Retina (tissue), 1 donor: ENCODE measurements at places on chromosomes 16 and 17.

DNA sequence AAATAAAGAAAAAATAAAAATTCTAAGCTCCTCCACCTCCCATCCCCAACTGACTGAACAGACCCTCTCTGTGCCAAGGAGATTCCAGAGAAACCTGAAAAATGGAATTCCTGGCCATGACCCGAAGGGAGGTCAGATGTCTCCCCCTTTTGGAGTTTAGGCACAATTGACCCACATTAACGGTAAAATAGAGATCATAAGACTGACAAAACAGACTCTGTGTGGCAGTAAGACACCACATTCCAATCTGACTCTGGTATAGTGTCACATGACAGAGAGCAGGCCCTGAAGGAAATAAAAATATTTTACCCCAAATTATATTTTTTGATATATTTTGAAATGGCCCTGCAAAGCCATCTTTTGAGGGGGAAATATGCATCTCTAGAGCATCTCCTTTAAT lies 115.1 kb upstream of the ZKSCAN2 start:
- DNase-seq: no peak

DNA sequence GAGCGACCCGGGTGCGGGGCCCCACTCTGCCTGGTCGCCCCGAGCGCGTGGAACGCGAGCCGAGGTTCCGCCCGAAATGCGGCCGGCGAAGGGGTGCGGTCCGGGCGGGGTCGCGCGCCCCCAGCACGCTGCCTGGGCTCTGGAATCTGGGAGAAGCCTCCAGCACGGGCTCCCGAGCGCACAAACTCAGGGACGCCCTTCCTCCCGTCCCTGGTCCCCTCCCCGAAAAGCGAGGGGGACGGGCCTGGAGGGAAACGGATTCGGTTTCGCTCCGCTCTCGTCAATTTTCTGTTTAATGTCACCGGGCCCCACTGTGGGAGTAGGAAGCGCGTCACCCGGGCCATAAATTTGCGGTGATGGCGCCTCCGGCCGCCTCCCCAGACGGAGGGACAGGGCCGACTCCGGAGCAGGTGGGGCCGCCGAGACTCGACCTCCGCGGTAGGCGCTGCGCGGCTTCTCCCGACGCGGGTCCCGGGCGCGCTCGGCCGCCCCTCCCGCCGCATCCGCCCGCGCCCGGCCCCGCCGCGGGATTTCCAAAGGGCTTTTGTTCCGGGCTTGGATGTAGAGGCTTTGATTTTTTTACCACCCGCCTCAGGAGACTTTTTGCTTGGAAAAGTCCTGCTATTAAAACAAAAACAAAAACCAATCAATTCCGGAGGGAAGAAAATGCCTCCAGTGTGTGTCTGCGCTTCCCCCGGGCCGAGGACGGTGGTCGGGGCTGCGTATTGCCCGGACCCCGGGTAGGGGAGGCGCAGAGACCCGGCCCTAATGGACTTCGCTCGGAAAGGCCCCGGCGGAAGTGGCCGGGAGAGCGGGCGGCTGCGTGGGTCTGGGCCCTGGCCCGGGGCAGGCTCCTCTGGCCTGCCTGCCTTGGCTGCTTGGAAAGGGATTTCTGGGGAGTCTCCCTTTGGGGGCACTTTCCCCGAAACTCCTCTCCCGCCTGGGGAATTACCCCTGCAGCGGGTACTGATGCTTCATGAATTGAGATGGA lies 7.9 kb upstream of the BAHCC1 start:
- DNase-seq: peak; percentile 81

DNA sequence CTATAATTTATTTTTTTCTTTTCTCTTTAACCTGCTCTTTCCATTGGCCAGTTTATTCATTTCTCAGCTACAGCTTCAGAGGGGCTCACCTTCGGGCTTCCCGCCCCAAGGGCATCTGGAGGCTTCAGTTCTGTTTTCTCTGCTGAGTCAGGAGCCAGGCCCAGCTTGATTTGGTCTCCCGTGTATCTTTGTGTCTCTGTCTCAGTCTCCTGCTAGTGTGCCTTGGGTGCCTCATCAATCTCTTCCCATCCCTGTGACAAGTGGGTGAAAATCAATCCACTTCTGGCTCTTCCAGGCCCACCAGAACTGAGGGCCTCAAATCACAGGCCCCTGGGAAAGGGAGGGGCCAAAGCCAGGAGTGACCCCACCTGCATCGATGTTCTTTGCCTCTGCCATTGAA lies 72.1 kb downstream of the CCDC182 start:
- DNase-seq: no peak

- DNase-seq: no peak
Measured at GRCh38 chr17:43552229-43552837, 6.2 kb upstream of the ETV4 start.

DNA sequence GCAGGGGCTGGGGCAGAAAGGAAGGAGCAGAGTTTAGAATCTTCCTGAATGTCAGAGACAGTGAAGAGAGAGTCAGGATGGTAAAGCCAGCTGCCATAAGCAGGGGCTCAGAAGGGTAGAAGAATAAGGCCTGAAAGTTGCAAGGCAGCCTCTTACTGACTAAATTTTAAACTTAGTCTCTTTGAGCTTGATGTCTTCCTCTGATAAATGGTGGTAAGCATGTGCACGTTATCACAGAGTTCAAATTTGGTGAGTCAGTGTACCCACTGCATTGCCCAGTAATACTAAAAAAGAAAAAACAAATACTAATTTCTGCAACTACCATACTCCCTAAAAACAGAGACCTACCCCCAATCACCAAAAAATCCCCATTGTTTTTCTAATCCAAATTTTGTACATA lies 45.2 kb downstream of the SIAH1 start:
- no peak for DNase-seq

DNA sequence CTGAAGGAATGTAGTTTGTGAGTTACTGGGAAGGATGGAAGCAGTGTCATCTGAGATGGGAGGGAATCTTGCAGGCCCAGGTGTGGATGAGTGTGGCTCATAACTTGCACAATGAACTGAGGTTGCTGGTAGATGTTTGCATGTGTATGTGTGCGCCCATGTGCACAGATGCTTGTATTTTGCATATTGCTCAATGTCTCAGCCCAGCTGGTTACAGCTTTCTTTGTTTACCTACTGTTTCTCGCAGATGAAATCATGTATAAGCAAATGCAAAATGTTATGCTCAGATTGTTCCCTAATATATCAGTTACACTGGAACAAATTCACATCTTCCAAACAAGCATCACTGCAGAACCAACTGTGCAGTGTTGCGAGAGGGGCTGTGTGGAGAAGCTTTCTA lies 452.2 kb upstream of the EEF2KMT start:
- no peak for DNase-seq

DNA sequence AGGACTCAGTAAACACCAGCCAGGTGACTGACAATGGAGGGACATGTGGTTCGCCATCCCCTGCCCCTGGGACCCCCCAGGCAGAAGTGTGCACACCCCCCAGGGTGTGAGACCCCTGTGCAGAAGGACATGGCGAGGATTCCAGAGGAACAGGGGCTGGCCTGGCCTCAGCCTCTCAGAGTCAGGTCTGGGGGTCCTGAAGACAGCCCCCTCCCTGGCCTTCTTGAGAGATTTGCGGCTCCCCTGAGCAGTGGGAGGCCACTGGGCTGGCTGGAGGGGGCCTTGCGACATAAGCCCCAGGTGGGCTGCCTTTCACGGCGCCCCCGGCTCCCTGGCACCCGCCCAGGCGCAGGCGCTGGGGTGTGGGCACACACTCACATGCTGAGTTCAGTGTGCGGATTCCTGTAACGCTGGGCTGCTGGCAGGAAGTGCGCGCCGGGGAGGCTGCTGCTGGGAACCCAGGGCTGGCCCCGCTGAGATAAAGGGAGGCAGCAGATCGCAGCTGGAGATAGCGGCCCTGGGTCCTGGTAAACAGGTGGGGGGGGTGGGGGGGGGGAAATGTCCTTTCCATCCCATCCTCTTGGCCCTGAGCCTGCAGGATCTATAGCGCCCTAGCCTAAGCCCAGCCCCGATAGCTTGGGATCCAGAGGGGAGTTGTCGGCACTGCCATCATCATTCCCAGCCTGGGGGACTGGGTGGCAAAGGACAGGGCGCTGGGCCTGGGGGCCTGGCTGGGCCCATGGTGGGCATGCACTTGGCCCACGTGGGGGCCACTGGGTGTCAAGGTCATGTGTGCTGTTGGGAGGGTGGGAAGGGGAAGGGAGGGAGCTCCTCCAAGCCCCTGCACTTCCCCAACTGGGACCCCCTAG lies 27.1 kb downstream of the TMEM235 start:
- no peak for DNase-seq

- no peak for DNase-seq
Measured at GRCh38 chr17:42240201-42240600, 36.0 kb downstream of the STAT5B start.

- no peak for DNase-seq
Measured at GRCh38 chr17:29136998-29137730, 43.0 kb downstream of the MYO18A start.

DNA sequence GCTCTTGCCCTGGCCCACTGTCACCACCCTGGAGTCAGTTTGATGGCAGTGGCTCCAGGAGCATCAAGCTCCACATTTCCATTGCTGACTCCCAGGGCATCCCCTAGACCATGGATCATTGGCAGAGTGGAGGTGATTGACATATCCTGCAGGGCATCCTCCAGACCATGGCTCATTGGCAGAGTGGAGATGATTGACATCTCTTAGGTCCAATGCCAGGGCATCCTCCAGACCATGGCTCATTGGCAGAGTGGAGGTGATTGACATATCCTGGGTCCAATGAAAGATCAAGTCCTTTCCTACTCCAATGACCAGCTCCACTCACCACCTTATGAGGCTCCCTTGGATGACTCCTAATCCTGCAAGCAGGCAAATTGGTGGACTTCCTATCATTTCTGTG lies 174.3 kb upstream of the NLRP1 start:
- no peak for DNase-seq
